SJCRH30 (cell line): ENCODE measurements at places on chromosomes 2 and 18.

DNA sequence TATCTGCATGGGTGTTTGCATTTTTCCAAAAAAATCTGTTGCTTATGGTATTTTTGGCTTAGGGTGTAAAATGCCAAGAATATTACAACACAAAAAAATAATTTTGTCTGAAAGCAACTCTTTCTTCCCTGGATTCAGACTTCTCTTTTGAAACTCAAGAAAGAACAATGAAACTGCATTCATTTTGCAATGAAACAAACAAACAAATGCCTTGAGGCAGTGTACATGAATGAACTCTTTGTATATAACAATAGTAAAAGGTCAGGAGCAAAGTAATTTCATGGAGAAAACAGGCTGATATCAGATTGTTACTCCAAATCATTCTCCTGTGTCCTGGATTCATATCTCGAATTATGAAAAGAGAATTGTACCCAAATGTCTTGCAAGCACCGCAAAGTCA, 301.6 kb upstream of the CDH20 start:
- no peak for DNase-seq

GRCh38 chr2:128564551-128564950, 245.9 kb upstream of the HS6ST1 start:
- no peak for DNase-seq

DNA sequence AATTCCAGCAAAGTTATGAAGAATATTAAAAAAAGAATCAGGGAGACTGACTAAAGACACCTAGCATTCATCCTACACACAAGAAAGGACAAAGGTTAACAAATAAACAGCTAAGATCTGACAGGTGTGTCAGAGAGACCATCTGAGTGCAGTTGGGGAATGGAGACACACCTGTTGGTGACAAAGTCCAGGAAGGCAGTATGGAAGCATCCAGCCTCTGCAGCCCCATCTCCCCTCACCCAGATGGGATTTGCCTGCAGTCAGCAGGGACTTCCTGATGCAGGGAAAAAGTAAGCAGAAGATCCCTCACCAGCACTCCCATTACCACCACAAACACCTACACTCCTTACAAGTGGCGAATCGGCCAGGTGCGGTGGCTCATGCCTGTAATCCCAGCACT, 37.9 kb downstream of the USP34 start:
- DNase-seq, result no peak

GRCh38 chr2:145845207-145845894, 1325.4 kb upstream of the ZEB2 start:
- no peak for DNase-seq

DNA sequence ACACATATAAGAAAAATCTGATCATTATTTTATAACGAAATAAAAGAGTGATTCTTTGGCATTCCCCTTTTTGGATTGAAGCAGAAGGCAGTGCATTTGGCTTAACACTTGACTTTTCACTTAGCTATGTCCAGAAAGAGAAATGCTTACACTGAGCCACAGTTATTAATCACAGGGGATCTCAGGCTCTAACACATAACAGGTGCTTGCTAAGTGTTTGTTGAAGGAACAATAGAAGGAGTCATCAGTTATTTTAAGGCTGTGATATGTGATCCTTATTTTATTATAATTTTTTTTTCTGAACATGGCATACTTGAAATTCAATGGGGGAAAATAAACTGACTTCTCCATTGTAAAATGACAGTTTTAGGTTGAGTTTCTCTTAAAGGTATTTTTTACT, 209.5 kb downstream of the UBE2E3 start:
- no peak for DNase-seq

- DNase-seq, result no peak
Measured at GRCh38 chr2:45457211-45457945, 153.7 kb downstream of the SRBD1 start.

GRCh38 chr2:237752761-237753165, 45.8 kb upstream of the RBM44 start:
- DNase-seq, result no peak

DNA sequence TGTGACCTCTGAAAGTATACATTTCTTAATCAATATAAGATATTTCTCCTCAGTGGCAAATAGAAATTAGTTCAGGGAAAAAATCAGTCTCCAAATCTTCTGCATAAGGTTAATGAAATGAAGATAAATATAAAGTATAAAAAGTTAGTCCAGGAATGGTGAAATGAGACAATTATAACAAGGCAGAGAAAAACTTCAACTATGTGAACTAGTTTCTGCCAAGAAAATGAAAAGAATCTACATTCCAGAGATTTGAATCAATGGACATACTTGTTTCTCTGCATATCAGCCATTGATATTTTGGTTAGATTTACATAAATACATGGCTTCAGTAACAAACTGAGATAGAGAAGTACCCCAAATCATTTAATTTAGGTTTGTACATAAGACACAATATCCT, 249.0 kb downstream of the EXOC6B start:
- no peak for DNase-seq

- no peak for DNase-seq
Measured at GRCh38 chr2:159684796-159685195, 27.5 kb upstream of the MARCHF7 start.

GRCh38 chr2:60366135-60366712, 187.2 kb downstream of the BCL11A start:
- DNase-seq, result peak; percentile 96

- no peak for DNase-seq
Measured at GRCh38 chr18:36436387-36436786, 138.9 kb downstream of the FHOD3 start.

DNA sequence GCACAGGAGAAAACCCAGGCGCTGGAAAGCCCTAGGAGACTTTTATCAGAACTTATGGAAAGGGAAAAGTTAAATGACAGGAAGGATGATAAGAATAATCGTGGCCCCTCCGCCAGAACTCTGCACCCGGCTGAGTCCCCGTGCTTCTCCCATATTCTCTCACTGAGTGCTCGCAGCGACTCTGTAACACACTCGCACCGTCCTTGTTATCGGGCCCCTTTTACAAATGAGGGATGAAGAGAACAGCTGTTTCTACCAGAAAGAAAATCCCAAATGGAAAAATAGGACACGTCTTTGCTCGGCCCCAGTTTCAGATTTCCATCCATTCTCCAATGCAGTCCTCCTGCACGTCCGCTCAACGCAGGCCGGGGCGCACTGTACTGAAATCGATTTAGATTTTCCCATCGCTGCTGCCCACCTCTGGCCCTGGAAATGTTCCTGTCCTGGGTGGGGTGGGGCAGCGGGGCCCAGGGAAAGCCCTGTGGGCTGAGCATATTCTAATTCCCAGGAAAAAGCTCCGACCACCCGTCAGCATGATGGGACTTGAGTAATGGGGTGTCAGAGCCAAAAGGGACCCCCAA, 66.4 kb downstream of the KCNF1 start:
- no peak for DNase-seq
